ENCODE measurements at places on chromosomes 6 and 20.

GRCh38 chr6:159935633-159936032 lies 33.2 kb upstream of the IGF2R start:
- no peak for DNase-seq

DNA sequence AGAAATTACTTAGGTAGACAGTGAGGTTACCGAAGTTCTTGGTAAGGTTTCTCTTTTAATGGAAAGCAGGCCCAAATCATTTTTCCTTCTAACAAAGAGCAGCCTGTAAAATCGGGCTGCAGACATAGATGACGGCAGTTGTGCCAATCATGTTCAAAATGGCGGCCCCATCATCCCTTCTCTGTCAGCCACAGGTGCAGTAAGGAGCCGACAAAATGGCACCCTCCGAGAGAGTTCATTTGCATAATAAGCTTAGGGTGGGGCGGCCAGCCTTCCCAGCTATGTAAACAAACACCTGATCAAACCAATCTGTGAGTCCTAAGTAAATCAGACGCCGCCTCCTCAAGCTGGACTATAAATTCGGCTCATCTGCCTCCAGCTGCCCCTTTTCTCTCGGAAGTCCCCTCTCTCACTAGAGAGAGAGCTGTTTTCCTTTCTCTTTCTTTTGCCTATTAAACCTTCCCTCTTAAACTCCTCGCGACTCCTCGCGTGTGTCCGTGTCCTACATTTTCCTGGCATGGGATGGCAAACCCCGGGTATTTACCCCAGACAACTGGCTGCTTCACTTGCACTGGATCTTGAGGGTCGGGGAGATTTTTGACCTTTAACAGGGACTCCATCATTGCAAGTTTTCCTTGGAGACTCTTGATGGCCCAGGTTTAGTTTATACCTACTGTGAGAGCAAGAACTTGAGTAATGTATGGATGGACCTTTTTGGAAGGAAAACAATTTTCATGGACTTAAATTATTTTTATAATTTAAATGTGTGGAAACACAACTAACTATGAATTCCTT lies 8.9 kb upstream of the DDR1 start:
- DNase-seq: no peak

DNA sequence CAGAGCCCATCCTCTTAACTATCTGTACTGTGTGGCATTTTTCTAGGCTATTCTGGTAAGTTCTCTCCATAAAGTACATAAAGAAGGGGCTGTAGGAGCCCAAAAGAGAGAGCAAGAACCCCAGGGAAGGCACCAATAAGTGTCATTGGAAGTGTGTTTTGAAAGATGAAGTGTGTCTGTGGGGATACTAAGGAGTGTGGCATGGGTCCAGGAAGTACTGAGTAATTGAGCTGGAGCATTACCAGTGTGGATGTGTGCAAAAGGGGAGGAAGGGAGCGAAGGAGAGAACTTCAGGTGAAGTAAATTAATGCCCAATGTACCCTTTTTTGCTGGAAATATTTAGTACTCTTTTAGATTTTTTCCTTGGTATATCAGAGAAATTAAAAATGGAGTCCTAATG lies 63.9 kb downstream of the KCNS1 start:
- DNase-seq: no peak

DNA sequence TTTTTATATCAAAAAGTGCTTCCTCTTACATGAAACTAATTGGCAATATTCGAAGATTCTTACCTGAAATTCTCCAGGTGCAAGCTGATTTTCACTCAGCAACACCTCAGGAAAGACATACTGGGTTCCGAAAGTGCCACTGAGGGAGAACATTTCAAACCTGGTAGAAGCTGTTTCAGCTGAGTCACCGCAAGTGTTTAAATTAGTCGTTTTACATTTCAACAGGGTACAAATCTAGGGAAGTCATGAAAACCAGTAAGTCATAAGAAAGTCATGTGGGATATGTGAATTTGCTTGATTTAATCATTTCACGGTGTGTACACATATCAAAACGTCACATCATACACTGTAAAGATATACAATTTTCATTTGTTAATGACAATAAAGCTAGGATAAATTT lies 25.3 kb upstream of the TAAR1 start:
- DNase-seq: no peak

DNA sequence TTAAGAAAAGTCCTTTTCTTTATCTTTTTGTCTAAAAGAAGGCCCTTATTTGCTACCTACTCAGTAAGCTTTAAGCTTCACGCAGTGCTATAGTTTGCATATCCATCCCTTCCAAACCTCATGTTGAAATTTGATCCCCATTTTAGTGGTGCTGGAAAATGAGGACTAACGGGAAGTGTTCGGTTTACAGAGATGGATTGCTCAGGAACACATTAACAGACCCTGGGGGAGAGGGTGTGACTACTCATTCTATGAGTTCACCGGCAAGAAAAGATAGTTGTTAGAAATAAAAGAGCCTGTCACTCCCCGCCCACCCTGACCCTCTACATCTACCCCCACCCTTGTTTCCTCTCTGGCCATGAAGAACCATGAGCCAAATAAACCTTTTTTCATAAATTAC lies 546.2 kb downstream of the MEI4 start:
- DNase-seq: no peak

- no peak for DNase-seq
Measured at GRCh38 chr20:64268174-64268573, 12.6 kb downstream of the PCMTD2 start.
